ENCODE measurements at places on chromosomes 12 and 14.

GRCh38 chr14:103194256-103195045 lies 71.2 kb downstream of the TNFAIP2 start:
- DNase-seq, result peak; percentile 79

GRCh38 chr12:98724384-98725155 lies 79.5 kb downstream of the APAF1 start:
- DNase-seq, result no peak

- DNase-seq, result no peak
These were observed 300.1 kb downstream of the C12orf50 start for GRCh38 chr12:87728931-87729593.

DNA sequence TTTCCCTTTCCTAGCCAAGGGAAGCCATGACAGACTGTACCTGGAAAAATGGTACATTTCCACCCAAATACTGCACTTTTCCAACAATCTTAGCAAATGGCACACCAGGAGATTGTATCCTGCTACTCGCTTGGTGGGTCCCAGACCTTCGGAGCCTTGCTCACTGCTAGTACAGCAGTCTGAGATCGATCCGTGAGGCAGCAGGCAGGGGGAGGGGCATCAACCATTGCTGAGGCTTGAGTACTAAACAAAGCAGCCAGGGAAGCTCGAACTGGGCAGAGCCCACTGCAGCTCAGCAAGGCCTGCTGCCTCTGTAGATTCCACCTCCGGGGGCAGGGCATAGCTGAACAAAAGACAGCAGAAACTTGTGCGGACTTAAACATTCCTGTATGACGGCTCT lies 218.8 kb downstream of the LRIG3 start:
- no peak for DNase-seq

GRCh38 chr14:92626041-92626440 lies 112.5 kb downstream of the RIN3 start:
- peak; percentile 88 for DNase-seq

- peak; percentile 20 for DNase-seq
These were observed 102.8 kb upstream of the FGD4 start for GRCh38 chr12:32296567-32296966.

- no peak for DNase-seq
These were observed 126.3 kb downstream of the KIF26A start for GRCh38 chr14:104264495-104265265.

GRCh38 chr12:126837697-126838096 lies 1429.3 kb upstream of the TMEM132C start:
- DNase-seq, result no peak

GRCh38 chr14:52091928-52092327 lies 23.1 kb upstream of the NID2 start:
- DNase-seq, result no peak

GRCh38 chr12:94553130-94553519 lies 93.5 kb upstream of the CEP83 start:
- DNase-seq, result peak; percentile 72

DNA sequence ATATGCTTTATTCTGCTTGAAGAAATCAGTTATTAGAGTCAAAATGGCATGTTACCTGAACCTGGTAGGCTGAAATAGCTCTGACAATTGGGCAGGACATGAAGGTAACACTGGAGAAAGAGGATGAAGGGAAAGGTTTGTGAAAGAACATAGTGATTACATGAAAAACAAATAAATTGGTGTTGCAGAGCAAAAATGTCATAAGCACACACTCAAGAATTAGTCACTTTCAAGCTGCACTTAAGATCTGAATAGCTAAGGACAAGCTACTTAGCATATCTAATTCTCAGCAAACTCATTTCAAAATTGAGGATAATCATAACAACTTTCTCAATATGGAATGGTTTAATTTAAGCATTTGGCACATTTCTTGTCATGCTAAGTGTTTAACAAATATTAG lies 1398.0 kb upstream of the FLRT2 start:
- no peak for DNase-seq

DNA sequence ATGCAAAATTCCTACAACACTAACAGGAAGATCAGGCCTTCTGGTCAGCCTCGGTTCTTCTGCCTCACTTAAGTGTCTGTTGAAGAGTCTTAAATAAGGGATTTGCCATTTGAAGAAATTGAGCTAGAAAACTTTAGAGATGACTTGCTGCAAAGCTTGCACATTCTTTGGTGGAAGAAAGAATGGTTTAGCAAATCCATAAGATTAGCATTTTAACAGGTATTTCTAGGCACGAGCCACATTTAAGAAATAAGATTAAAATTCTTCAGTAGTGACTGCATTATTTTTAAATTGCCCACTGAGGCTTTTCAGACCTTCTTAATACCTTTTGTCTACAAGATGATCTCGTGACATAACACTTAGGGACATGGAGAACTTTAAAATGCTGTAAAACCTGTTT lies 327.1 kb downstream of the TMEM117 start:
- DNase-seq, result no peak

DNA sequence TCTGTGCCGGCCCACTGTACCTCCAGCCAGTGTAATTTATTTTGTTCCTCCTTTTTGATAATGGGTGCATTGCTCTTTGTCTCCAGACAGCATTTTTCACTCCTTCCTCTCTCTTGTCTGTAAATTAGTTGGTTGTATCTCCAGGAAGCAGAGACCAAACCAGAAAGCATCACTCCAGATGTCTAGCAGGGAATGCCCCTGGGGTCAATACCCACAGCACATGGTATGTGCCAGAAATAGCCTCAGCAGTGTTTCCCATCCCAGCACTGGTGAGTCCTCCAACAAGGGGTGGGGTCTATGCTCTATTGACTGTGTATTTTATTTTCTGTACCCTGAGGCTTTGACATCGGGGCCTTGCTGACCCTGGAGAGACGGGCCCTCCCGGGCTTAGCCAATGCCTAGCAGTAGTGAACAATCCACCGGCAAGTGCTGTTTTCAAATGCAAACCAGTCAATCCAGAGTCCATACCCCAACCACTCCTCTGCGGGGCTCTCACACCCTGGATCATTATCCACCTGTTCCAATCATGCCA lies 50.2 kb upstream of the FZD10 start:
- DNase-seq, result no peak

- DNase-seq, result no peak
These were observed 133.6 kb upstream of the NAV3 start for GRCh38 chr12:77697126-77697525.

GRCh38 chr12:127925971-127926370 lies 341.0 kb upstream of the TMEM132C start:
- DNase-seq, result peak; percentile 50

- DNase-seq, result peak; percentile 46
These were observed 677 bp downstream of the C12orf75 start for GRCh38 chr12:105330931-105331804.

GRCh38 chr12:3204730-3205531 lies 127.8 kb downstream of the TSPAN9 start:
- no peak for DNase-seq

DNA sequence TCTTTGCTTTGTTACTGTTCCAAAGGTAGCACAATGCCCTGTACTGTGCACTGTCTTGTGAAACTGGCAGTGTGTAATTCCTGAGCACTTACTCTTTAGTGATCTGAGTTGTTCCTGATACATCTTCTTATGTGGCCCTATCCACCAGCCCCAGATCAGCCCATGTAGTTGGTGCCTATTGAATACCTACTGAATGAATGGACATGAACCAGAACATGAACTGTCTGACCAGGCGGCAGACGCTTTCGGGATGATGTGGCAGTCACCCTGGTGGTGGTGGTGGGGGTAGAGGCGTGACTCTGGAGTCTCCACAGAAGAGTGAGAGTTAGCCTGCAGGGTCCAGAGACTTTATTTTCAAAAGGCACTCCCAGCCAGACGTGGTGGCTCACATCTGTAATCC lies 46.6 kb upstream of the PAPOLA start:
- peak; percentile 25 for DNase-seq

DNA sequence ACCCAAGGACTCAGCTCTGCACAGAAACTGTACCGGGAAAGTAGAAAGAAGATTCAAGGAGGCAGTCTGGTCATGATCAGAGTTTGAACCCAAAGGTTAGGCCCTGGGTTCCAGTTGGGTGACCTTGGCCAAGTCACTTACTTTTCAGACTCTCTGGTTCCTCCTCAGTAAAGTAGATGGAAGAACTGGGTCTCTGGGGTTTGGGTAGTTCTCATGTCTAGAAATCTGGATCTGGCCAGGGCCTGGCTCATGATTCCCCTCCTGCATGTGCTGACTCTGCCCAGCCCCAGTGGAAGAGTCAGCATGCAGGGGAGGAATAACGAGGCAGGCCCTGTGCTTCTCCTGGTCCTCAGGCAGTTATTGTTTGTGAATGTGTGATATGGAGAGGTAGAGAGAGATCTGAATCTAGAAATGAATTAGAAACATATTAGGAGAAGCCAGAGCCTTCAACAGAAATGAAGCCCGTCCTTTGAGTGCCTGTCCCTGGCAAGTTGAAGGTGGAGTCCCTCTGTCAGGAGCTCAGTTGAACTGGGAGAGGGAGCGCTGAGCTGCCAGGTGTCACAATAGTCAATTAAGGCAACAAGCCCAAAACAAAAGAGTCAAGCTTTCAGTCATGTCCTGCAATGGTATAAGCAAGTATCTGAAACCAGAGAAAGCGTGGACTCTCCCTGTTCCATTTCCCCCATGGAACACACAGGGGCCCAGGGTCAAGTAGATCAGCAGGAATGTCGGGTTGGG lies 131.3 kb upstream of the HIF1A start:
- DNase-seq, result no peak

GRCh38 chr12:5733136-5733755 lies 211.8 kb downstream of the ANO2 start:
- no peak for DNase-seq

DNA sequence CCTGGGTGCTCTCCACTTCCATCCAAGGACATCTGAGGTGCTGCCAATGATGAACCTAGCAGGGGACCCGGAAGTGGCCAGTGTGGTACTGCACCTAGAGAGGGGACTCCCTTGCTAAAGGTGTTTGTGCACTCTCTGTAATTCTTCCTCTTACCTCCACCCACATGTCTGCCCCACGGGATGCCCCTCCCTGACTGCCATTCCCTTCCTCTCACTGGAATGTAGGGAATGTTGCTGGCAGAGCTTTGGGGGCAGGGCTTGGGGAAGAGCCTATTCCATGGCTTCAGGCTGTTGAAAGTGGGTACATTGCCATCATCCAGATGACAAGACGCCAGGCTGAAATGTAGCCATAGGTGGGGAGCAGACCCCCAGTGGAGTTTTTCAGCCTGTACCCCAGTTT lies 153.2 kb downstream of the SMOC1 start:
- peak; percentile 10 for DNase-seq

DNA sequence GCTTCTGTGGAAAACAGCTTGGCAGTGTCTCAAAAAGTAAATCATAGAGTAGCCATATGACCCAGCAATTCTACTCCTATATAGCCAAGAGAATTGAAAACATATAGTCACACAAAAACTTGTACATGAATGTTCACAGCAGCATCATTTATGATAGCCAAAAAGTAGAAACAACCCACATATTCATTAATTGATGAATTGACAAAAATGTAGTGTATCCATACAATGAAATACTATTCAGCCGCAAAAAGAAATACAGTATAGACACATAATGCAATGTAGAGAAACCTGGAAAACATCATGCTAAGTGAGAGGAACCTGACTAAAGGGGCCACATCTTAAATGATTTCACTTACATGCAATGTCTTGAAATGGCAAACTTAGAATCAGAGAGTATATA lies 326.6 kb downstream of the KCNH5 start:
- DNase-seq, result no peak

GRCh38 chr12:18375131-18375530 lies 113.8 kb downstream of the PIK3C2G start:
- DNase-seq, result peak; percentile 45

- no peak for DNase-seq
These were observed 126.1 kb downstream of the KCNK10 start for GRCh38 chr14:88196925-88197324.

DNA sequence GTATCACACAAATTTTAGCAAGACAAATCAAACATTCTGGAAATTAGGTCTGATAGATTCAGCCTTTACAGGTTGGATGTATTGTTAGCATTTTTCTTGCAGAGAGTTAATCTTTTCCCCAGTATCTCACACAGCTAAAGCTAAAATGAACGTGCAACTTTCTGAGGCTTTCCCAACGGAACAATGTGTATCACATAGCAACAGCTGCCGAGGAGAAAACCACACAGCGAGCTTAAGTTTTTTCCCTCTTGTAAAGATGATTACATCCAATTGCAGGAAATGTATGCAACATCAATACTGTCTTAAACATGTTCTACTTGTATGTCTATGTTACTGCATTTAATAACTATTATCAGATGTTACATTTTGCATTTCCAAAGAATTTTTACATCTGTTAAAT lies 182.2 kb downstream of the CCDC59 start:
- DNase-seq, result no peak

DNA sequence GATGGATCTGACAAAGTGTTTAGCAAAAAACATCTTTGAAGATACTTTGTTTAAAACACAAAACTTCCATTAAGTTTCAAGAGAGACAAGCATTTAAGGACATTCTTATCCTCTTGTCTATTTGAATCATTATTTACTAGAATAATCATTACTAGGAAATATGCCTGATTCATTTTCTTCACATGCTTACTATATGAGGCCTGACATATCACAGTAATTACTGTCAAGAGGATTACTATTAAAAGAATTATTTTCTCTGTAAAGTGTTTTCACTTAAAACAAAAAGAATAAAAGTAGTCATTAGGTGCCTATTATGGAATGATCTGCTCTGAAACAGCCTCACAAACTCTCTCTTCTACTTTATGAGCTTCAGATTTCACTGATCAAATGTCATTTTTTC lies 402.1 kb upstream of the MGAT4C start:
- DNase-seq, result no peak

- DNase-seq, result peak; percentile 6
These were observed 108.1 kb upstream of the G2E3 start for GRCh38 chr14:30450631-30451545.

DNA sequence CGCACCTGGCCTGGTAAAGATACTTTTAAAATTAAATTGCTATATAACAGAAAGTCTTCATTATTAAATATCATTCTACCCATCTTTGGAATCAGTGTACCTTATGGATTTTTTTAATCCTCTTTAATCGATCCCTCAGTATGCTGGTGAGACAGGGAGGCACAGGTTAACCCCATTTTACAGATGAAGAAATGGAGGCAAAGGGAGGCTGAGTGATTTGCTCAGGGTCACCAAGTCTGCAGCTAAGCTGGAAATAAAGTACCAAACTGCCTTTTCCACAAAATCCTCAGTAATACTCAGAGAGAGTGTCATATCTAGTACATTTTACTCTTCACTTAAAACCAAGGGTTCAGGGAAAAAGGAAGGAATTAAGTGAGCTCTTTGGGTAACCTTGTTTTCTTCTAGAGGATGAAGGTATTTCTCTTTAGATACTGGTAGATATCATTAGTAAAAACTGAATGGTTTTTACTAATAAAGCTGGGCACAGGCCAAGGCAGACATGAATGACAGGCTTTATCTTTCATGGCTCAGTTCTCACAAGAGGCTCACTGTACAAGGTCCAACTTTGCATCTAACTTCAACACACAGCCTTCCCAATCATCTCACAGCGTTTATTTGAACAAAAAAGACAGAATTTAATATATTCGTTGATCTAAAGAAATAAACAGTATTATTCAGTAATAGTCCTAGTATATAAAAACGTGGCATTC lies 35.3 kb upstream of the TTC7B start:
- DNase-seq, result no peak
